Pericardium fibroblast (primary cell): ENCODE measurements at places on chromosomes 5 and 9. TPM values are rescaled to one million over a fixed set of nuclear protein-coding genes. Genes with fewer than 3 reads are reported as not detected.

OR1J2 gene
- total RNA-seq = not detected in 2 replicates

NRARP gene
- 0.35 and 3.4 TPM in 2 replicates for total RNA-seq

CATSPER3 gene
- not detected in 2 replicates for total RNA-seq

EPB41L4B gene
- under 0.01 and 0.35 TPM in 2 replicates for total RNA-seq

EGR1 gene
- total RNA-seq = 54.5 and 62.2 TPM in 2 replicates

IFT74 gene
- 8.9 and 11.3 TPM in 2 replicates for total RNA-seq

KIAA0825 gene
- total RNA-seq = 1.3 and 3.6 TPM in 2 replicates

EDIL3 gene
- 31.6 and 73.9 TPM in 2 replicates for total RNA-seq

IFNA21 gene
- not detected in 2 replicates for total RNA-seq

CORO2A gene
- total RNA-seq = 0.09 and 1.6 TPM in 2 replicates

ZNG1F gene
- total RNA-seq = under 0.01 and 1.2 TPM in 2 replicates

TRIM41 gene
- 13.0 and 15.8 TPM in 2 replicates for total RNA-seq

CACNA1B gene
- under 0.01 and 0.12 TPM in 2 replicates for total RNA-seq

PHF19 gene
- total RNA-seq = 20.1 and 44.6 TPM in 2 replicates

HTR4 gene
- not detected in 2 replicates for total RNA-seq

CCL27 gene
- total RNA-seq = 0.12 TPM in 1 of 2 replicates, not detected in the other

ZBTB26 gene
- total RNA-seq = 2.6 and 2.8 TPM in 2 replicates

FAF2 gene
- 34.8 and 40.9 TPM in 2 replicates for total RNA-seq

IFNA2 gene
- not detected in 2 replicates for total RNA-seq

SEMA4D gene
- 0.23 and 1.5 TPM in 2 replicates for total RNA-seq

DIRAS2 gene
- 0.12 and 0.17 TPM in 2 replicates for total RNA-seq

PCDHB3 gene
- 0.23 TPM in 1 of 2 replicates, not detected in the other for total RNA-seq

SPINK6 gene
- not detected in 2 replicates for total RNA-seq

PHF24 gene
- 0.12 and 1.0 TPM in 2 replicates for total RNA-seq

HSD17B3 gene
- total RNA-seq = not detected in 2 replicates

SPINK7 gene
- total RNA-seq = not detected in 2 replicates

CTSV gene
- total RNA-seq = 0.82 TPM in 1 of 2 replicates, not detected in the other

PCDHA11 gene
- total RNA-seq = not detected in 2 replicates

ARL14EPL gene
- not detected in 2 replicates for total RNA-seq

SGCD gene
- 11.2 TPM in 2 replicates for total RNA-seq

SYK gene
- total RNA-seq = not detected in 2 replicates

CDH10 gene
- not detected in 2 replicates for total RNA-seq

SLC25A2 gene
- not detected in 2 replicates for total RNA-seq

ACTBL2 gene
- total RNA-seq = 0.35 TPM in 1 of 2 replicates, not detected in the other

GAS1 gene
- total RNA-seq = 237 and 238 TPM in 2 replicates

TEX48 gene
- not detected in 2 replicates for total RNA-seq

ADAMTS12 gene
- 39.5 and 64.2 TPM in 2 replicates for total RNA-seq

IPO11 gene
- 8.0 and 10.0 TPM in 2 replicates for total RNA-seq

DDX41 gene
- total RNA-seq = 77.8 and 102 TPM in 2 replicates
